Mesenchymal stem cell (in vitro differentiated cells and primary cell): ENCODE measurements at places on chromosomes 1 and 21.
A peak's percentile ranks its signal among the peaks of the same experiment; 100 is the strongest.

DNA sequence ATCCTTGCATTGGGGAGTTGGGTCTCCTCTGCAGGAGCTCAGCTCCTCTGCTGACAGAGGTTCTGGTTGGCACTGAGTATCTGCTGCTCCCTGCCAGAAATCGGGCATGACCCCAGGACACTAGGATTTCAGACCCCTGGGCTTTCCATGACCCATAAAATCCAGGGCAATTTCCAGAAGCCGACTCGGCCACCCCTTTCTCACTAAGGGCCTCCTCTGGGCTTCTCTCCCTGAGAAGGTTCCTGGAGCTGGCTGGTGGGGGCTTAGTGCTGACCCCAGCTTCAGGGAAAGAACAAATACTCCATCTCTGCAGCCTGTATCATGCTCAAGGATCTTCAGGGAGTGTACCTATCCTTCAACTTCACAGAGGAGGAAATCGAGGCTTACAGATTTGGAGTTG, 603.4 kb downstream of the PTPRU start:
- DNase-seq, result no peak

DNA sequence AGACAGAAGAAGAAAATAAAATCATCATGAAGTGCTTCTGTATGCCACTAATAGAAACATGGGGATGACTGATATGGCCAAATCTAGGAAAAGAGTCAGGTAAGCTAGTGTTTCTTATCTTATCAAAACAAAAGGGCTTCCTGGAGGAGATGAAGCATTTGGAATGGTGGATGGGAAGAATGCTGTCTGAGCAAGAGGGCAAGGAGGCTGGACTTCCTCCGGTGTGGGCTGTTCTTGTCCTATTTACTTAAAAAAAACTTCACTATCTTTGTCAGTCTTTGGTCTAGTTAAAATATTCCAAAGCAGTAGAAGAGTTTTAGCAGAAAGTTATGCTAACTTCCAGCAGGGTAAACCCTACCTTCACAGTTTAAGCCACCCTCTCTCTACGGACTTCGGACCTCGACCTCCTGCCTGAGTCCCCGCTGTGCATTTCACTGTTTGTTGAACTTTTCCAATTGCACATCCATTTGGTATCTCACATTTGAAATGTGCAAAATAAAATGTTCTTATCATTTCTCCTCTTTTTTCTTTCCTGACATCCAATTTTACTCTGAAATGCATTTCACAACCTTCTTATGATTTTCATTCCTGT, 64.8 kb upstream of the TSPAN2 start:
- no peak for DNase-seq

- DNase-seq, result no peak
Observed at GRCh38 chr1:183588827-183589226, 1.4 kb downstream of the NCF2 start.

DNA sequence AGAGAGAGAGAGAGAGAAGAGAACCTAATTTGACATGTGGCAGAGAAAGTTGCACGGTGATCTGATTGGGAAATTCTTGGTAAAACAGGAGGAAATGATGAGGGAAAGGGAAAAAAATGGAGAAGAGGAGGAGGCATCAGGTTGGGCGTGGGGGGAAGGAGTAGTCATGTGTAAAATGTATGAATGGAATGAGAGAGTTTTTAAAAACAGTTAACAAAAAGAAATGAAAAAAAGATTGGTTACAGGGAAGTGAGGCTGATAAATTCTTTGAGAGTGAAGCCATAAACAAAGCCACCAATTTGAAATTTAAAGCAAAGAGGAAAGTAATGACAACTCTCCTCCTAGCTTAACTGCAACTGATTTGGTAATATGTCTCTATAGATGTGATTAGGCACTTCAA, 409.2 kb downstream of the USH2A start:
- no peak for DNase-seq

DNA sequence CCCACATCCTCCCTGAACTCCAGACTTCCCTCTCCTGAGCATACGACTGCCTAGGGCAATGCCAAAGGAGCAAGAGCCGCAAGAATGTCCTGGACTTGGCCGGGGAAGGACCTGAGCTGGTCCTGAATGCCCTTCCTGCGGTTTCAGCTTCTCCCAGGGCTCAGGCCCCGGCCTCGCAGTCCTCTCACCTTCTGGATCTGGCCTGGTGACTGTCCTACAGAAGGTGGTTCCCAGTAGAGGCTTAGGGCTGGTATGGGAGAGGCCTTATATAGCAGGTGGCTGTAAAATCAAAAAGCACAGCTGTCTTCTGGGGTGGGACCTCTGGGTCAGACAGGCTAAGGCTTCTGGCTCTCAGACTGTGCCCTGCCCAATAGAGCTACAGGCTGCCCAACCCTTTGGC, at the start of gene LYPD8:
Gene LYPD8 (minus strand): TSS at position 243 of the 400 bp plus-strand sequence. CDS start 4,678 bp downstream, outside the sequence.
- no peak for DNase-seq

- DNase-seq, result peak; percentile 70
Observed at GRCh38 chr1:1059494-1060280, 14.4 kb downstream of the RNF223 start.

- DNase-seq, result peak; percentile 95
Observed at GRCh38 chr1:30756545-30757351, 826 bp downstream of the LAPTM5 start.

- no peak for DNase-seq
Observed at GRCh38 chr1:210467440-210468043, 138.8 kb downstream of the HHAT start.

DNA sequence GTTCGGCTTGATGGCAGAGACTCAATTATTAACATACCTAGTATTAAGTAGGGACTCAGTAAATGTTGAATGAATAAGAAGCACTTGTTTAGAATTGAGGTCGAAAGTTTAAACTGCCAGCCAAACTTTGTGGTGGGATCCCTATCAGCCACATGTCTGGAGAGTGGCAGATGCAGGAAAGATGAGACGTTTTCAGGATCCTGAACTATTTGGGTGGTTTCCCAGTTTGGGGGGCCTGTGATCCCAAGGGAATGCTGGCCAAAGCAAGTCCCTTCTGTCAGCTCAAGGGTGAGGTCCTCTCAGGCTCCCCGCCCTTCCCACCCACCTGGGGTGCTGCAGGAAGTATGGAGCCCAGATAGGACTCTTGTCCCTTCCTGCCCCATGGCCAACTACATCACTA, 38.6 kb downstream of the KCNC4 start:
- DNase-seq, result no peak

DNA sequence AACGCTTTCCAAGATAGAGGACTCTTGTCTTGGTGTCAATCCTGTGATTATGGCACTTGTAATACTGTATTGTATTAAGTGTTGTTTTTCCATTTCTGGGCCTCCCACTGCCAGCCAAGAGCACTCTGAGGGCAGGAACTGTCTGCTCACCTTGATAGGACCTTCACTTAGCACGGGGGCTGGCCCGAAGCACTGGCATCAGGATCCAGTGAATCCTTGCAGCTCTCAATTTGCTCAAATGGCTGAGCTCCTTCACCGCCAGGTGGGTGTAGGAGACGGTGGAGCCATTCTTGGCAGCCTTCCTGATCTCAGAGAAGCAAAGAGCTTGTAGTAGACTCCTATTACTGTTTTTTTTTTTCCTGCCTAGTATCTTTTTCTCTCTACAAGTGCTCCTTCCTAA, 17.7 kb downstream of the MECR start:
- DNase-seq, result no peak

- DNase-seq, result no peak
Observed at GRCh38 chr1:228279722-228280105, 71.9 kb downstream of the OBSCN start.

GRCh38 chr1:89147678-89148658, 22.1 kb upstream of the GBP2 start:
- DNase-seq, result peak; percentile 12

- no peak for DNase-seq
Observed at GRCh38 chr21:36883532-36884486, 82.7 kb downstream of the HLCS start.

DNA sequence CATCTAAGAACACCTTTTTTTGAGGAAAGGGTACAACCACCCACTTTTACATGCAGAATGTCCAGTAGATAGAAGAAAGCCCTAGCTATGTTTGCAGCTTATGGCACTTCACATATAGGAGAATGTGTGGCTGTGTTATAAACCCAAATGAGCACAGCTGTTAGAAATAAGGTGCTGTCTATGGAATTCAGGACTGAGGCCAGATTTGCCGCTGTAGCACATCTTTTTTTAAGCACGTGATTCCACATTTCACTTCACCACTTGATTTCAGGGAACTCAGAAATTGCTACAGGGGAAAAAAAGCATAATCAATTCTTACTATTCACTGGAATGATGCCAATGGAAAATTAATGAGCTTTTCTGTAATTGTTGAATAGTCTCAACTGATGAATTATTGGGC, 147.2 kb upstream of the ADAMTS5 start:
- DNase-seq, result no peak

- peak; percentile 91 for DNase-seq
Observed at GRCh38 chr1:27658951-27659496, 13.0 kb downstream of the IFI6 start.
